Activated T-cell treated with anti-CD3 and anti-CD28 coated beads, Interleukin-2, amount 50 U/mL, for 1 hour (primary cell): ENCODE measurements at places on chromosomes 12 and 14.

DNA sequence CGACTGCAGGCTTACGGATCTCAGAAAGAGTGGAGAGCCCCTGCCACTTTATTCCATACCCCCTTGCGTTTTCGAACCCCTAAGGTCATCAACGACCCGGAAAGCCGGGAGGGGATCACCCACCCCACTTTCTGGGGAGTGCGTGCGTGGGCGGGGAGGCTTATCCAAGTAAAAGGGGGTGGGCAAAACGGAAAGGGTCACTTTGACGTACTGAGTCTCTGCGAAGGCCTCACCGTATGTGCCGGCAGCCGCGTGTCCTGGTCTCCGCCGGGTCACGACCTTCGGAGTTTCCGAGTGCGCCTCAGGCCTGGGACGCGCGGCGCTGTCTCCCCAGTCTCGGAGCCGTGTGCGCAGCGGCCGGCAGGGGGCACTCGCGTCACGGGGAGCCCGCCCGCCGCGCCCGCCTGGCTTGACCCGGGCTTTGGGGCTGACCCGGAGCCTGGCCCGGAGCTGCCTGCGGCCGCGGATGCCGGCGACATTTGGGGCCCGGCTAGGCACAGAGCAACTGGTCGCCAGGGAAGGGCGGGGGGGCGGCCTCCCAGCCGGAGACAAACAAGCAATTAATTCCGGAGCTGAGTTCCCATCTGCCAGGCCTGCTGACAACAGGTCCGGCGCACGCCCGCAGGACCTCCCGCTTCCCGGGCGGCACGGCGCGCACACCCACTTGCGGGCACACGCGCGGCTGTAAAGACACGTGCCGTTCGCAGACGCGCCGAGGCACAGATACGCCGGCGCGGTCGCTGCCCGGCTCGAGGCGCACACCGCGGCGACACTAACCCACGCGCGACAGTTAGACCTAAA is 890 bp upstream of the KIF26A start:
- DNase-seq, result peak; percentile 72

GRCh38 chr12:27246774-27247173 is 2.7 kb downstream of the STK38L start:
- no peak for DNase-seq

DNA sequence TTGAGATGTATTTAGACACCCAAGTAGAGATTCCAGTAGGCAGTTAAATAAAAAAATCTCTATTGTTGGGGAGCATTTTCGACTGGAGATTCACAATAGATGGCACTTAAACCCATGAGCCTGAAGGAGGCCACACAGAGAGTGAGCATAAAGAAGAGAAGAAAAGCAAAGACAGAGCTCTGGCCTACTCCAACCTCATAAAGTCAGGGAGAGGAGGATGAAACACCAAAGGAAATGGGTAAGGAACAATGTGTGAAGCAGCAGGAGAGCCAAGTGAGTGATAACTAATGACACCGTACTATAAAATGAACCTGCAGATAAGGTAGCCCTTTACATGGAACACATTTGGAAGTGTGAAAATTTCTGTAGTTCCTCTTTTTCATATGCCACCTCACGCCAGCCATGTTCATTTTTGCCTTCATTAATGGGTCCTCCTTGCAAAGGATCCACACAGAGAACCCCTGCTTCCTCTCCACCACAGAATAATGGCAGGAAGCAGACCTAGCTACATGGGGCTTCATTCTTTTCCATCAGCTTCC is 150.0 kb upstream of the SYT10 start:
- DNase-seq, result no peak

GRCh38 chr12:26196421-26196716 is 996 bp downstream of the SSPN start:
- DNase-seq, result no peak

GRCh38 chr14:59566725-59567124 is 9.9 kb downstream of the CCDC175 start:
- no peak for DNase-seq

DNA sequence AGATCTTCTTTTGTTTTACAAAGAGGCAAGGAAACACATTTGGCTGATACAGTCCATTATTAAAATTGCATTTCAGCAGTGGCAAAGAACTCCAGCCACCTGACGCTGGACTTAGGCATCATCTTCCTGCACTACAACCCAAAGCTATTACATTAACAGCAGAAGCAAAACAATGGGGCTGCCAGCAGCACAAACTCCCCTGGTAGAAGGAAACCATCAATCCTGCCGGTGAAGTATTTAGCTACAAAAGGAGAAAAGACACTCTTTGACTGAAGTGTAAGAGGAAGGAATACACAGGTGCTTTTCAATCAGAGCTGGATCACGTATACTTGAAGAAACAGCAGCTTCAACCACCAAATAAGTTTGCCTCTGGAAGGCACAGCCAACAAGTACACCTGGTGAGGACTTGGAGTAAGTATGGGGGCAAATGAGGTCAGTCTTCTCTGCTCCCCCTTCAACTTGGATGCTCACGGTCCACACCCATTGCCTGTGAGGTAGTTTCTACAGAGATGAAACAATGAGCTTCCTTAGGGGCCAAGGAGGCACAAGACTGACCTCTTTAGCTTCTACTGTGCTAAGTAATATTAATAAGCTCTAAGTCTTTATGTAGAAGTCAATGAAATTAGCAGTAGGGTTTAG is 125.9 kb upstream of the FOXN3 start:
- no peak for DNase-seq

GRCh38 chr12:3117591-3118015 is 40.4 kb downstream of the TSPAN9 start:
- no peak for DNase-seq

DNA sequence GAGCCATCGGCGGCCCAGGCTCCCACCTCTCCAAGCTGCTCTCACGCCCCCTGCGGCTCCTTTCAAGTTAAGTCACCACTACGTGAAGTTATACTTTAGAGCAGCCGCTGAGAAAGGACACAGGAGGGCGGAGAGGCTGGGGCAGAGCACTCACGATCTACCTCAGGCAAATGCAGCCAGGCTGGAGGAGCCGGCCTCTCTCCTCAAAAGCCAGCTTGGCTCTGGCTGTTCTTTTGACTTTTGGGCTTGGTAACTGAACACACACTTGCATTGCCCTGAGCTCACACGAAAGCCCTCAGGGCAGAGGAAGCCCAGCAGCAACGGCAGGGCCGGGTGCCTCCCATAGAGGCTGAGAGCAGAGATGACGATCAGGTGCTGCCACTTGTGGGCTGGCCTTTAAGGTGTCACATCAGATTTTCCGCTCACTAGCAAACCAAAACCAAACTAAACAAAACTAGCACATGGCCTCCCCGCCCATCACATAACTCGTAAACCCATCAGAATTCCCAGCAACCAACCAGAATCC is 75.2 kb downstream of the PITPNM2 start:
- peak; percentile 79 for DNase-seq
